ENCODE measurements at places on chromosomes 6 and 20.

DNA sequence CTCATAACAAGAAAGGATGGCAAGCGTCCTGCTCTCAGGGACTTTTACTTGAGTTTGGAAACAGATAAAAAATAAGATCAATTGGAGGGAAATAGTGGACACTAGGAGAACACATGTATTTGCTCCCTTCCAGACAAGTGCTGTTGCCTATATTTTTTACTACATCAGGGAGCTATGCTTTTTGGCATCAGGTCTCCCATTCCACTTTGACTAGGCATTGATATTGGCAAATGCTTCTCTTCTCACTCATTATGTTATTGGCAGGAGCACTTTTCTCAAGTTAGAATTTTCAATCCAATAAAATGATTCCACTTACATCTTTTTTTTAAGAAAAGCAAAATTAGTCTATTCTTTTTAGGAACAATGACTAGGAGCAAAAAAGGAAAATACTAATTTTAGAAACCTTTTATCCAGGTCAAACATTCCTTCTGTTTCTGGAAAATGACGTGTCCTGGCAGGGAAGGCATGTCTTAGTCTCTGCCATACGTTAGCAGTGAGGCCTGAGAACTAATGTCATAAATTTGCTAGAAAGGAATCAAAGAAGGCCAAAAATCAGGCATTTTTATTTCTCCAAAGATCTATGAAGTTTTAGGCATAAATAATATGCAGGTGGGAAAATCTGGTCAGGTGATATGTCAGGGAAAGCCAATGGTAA lies 21.4 kb downstream of the BCAS1 start:
- DNase-seq = no peak

GRCh38 chr6:6890400-6890858 lies 217.3 kb upstream of the RREB1 start:
- DNase-seq = no peak

- DNase-seq = no peak
These were observed 168.5 kb upstream of the ID4 start for GRCh38 chr6:19668710-19669109.

- no peak for DNase-seq
These were observed 146.8 kb downstream of the RPS12 start for GRCh38 chr6:132961122-132961521.

DNA sequence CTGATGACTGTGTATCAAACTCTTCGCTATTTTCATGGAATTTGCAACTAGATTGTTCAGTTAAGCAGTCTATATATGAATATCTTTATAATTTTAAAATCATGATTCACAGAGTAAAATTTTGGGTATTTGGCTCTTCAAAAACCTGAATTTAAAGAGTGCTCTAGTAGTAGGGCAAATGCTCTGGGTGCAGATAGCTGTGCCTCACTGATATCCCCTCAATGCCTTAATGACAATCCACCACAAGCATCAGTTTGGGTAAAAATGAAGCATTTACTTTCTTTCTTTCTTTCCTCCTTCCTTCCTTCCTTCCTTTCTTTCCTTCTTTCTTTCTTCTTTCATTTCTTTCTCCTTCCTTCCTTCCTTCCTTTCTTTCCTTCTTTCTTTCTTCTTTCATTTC lies 239.7 kb downstream of the ADGRB3 start:
- DNase-seq = no peak

DNA sequence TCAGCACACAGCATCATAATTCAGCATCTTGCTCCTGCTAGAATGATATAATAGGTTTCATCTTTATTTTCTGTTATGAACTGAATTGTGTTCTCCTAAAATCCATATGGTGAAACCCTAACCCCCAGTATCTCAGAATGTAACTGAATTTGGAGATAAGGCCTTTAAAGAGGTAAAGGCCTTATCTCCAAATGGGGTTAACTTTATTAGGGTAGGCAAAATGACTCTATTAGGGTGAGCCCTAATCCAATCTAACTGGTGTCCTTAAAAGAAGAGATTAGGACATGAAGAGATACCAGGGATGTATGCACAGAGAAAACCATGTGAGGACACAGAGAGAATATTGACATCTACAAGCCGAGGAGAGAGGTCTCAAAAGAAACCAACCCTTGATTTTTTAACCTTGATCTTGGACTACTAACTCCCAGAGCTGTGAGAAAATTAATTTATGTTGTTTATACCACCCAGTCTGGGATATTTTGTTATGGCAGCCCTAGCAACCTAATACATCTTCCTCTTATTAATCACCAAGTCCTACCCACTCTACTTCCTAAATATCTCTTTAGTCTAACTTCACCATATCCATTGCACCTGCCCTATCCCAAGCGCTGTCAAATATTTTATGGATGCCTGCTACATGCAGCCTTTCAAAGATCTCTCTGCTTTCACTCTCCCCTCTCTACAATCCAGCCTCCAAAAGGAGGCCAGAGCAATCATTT lies 8.5 kb upstream of the MRS2 start:
- DNase-seq = no peak

- DNase-seq = no peak
These were observed 221.4 kb downstream of the PHACTR1 start for GRCh38 chr6:12937971-12938370.

DNA sequence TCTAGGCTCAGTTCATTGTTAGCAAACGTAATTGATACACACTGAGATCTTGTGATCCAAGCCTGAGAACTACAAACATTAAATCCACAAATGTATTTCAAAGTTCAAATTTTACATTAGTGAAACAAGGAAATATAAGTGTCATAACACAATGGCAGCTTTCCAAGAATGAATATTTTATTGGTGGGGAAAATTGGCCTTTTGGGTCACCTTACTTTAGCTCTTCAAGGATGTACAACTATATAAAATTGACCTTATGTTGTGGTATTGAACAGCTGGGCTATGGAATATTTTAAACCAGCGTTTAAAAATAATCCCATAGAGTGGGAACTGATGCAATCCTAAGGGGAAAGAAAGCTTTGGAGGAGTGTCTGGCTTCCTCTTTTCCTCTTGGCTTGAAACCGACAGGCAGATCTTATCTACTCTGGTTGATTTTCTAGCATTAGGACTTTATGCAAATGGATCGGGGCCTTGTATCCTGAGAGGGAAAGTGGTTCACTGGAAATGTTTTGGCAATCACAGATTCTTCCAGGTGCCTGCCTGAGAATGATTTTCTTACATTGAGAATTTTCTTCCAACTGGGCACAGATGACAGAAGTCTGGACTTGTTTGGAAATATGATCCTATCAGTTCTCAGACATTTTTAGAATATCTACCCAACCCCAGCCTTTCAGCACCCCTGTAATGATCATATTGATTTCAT lies 184.8 kb upstream of the ECI2 start:
- DNase-seq = no peak

DNA sequence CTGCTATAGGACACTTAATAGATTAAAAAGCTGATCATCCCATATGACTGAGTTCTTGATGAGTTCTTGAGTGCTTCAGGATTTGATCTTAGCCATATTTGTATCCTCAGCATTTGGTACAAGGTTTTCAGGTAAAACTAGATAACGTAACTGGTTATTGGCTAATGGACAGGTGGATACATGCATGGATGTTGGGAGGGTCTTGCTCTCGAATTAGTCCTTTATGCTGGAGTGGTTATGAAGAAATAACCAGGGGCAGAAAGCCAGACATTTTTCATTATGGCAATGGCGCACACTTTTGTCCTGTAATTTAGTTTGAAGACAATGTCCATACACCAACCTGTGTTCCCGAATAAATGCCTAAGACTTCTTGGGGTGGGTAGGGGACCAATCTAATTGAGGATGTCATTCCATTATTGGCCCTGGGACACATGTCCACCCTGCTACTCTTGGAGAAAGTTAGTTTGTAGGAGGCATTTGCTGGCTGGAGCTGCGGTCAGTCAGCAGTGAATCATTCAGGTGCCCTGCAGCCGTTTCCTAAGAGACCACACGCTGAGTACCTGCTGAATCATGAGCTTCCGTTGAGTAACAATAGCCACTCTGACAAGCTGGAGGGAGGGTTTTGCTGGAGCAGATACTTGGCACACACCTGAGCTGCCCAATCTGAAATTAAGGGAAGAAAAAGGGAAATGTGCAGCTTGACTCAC lies 194.4 kb downstream of the FOXA2 start:
- DNase-seq = no peak

DNA sequence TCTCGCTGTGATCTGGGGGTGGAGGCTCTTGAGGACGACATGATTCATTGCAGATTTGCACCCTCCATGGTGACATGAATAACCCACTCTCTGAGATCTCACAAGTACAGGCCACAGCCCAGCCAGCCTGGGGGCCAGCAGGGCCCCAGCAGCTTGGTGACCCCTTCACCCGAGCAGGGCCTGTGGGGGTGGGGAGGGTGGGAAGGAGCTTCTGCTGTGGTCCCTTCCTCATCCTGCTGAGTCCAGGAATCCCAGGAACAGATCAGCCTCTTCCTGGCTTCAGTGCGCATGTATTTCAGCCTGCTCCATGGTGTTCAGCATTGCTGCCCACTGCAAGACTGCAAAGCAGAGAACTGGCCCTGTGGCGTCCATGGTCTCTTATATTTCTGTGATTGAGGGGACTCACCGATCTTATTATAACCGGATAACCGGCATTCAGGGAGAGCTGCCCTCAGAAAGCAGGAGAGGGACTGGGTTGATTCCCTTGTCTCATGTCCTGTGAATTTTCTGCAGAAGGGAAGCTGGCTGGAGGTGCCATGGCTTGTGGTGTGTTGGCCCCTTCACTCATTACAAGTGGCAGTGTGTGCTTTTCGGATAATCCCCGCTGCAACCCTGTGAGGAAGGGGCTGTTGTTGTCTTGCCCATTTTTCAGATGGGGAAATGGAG lies 118.8 kb upstream of the FRMD1 start:
- DNase-seq = no peak

DNA sequence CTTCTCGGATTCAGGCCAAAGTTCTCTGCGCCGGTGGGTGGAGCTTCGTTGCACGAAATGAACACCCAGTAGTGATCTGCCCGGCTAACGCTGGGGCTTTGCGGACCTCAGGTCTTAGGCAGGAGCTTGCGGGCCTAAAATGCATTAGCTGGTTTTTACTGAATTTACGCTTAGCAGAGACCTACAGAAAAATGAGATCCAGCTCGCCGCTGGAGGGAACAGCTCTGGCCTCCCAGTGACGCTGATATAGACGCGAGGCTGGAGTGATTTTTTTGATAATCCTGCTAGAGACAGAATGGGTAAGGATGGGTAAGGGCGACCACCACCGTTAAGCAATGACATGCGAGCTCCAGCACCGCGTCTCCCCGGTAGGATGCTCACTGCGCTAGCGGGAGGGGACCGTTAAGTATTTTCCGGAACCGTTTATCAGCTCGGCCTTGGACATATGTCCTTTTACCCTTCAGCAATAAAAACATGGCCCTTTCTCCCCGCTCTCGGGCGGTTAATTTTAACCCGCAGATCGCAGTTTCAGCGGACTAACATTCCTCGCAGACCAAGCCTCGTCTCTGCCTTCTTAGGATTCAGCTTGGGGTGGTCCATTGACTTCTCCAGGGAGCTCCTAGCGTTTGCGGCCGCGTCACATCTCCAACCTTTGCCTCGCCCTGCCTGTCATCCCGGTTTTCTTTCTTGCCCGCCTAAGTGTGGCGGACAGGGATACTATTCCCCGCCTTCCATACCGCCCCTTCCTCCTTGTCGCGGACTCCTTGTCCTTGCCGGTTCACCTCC lies 109.3 kb downstream of the GPX5 start:
- DNase-seq = no peak

GRCh38 chr6:101129851-101130250 lies 248.7 kb upstream of the ASCC3 start:
- DNase-seq = no peak

DNA sequence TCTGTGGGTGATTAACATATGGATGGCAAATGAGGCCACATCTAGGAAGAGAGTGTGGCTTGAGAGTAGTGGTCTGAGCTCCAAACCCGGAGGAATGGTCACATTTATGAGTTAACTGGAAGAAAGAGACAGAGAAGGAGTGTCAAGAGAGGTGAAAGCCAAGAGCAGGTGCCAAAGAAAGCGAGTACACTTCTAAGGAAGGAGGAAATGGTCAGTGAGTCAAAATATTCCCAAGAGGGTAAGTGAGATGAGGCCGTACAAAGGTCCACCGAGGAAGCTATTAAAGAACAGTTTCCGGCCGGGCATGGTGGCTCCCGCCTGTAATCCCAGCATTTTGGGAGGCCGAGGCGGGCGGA lies 104.5 kb upstream of the RNF24 start:
- DNase-seq = no peak

GRCh38 chr20:57716901-57717300 lies 7.1 kb upstream of the PMEPA1 start:
- DNase-seq = no peak

- no peak for DNase-seq
These were observed 43.7 kb downstream of the FRK start for GRCh38 chr6:116016846-116017545.

DNA sequence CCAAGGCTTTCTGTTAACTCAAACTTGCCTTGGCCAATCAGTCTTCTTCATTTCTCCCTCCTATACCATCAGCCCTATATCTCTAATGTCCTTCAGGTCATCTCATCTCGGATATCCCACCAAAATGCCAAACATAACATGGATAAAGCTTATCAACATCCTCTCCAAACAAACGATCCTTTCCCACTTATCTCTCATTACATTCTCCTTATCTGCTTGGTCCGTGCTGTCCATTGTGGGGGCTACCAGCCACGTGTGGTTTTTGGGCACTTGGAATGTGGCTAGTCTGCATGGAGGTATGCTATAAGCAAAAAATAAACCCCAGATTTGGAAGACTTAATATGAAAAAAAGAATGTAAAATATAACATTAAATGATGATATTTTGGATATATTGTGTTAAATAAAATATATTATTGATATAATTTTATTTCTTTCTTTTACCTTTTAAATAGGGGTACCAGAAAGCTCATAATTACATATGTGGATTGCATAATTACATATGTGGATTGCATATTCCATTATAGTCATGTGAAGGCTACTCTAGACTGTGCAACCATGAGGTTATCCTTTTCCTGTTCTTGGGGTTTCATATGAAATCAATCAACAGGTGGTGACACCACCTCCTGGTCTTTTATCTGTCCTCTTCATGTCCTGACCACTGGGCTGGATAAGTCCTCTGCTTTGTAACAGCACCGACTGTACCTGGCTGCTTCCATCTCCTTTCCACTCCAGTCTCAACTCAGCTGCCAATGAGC lies 123.0 kb downstream of the CD83 start:
- no peak for DNase-seq

DNA sequence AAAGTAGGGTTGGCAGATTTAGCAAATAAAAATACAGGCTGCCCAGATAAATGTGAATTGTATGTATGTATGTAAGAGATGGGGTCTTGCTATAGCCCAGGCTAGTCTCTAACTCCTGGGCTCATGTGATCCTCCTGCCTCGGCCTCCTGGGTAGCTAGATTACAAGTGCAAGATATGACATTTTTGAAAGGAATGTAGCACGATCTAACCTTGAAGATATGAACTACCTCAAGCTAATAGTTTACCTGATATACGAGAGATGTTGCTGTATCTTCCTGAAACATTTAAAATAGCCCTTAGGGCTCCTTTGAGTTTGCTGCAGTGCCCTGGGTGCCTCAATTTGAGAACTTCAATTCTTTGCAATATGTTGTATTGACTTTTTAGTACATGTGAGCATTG lies 42.1 kb downstream of the AFG1L start:
- DNase-seq = no peak

DNA sequence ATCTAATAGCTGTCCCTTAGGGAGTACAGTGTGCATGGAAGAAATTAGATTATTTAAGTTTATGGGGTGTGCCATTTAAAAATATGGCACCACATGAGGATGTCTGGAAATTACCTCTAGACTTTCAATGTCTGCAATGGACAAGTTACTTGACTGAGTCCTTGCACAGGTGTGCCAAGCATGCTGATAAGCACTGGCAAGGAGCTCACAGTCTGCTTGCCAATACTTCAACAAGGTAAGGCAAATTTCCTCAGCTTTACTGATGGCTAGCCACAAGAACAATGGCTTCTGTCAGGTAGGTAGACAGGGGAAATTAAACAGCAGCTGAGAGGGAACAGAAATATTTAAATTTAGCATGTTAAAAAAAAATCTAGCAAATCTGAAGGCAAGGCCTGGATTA lies 91.1 kb upstream of the TRAF3IP2 start:
- no peak for DNase-seq

All from thymus (tissue), 14 donors.